HFFc6 (cell line): ENCODE measurements at places on chromosomes 5 and 9. TPM values are rescaled to one million over a fixed set of nuclear protein-coding genes. Genes with fewer than 3 reads are reported as not detected.

- no peak for DNase-seq
These were observed 32.6 kb upstream of the SLIT3 start for GRCh38 chr5:169333518-169333917.

DNA sequence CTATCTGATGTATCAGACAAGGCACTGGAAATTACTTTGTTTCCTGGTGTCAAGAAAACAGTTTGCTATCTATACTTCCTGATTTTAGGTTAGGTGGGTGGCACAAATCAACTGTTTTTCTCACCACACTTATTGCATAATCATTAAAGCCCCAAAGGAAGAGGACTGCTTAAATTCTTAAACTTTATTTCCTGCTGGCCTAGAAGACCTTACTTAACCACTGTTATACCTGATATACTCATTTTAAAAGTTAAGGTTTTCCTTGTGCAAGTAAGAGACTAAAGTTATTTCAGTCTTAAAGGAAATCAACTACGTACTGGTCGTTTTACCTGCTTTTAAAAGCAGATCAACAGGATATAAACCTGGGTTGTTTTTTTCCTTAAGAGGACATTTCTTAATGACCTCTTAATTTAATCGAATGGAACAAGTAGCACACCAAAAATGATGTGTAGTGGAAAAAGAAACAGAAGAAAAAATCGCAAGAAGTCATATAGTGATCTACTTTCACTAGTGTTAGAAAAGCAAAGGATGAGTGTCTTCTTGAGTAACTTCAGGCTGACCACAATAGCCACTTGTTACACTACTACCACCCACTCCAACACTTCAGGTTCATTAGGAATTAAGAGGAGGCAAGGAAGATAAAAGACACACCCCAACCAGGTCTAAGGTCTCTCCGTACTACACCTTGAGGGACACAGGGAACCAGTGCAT lies 974 bp downstream of the CLINT1 start:
- no peak for DNase-seq

Gene SMIM32
- not detected in 3 replicates for total RNA-seq

- no peak for DNase-seq
These were observed 98.5 kb downstream of the ESM1 start for GRCh38 chr5:54886866-54887265.

Gene DAB2IP
- total RNA-seq, result 24.4 to 25.7 TPM (median 24.6 TPM) in 3 replicates

GRCh38 chr9:112200711-112201110 lies 25.6 kb upstream of the SUSD1 start:
- no peak for DNase-seq

DNA sequence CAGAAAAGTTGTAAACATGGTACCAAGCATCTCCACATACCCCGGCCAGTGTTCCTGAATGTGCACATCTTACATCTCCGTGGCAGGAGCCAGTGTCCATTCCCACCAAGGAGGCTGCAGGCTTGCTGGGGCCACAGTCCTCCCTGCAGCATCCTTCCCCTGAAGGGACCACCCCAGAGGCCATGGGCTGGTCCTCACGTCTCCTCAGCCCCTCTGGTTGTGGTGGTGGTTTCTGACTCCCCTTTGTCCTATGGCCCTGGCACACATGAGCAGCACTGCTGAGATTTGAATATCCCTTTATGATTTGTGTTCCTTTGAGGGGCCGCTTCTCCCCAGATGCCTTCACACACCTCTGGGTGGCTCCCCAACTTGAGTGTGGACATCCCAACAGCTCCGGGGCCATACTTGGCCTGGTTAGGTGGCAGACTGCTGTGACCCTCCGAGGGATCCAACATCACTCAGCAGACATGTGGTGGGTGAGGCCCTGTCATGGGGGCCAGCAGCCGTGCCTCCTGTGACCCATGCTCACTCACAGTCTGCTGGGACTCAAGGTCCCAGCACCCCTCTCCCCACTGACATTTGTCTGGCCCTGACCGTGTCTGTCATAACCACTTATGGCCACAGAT lies 14.3 kb downstream of the PHF2 start:
- no peak for DNase-seq

- DNase-seq, result no peak
These were observed 39.5 kb upstream of the PSD2 start for GRCh38 chr5:139755892-139756671.

GRCh38 chr5:177445917-177446199 lies 756 bp upstream of the PRR7 start:
- no peak for DNase-seq

DNA sequence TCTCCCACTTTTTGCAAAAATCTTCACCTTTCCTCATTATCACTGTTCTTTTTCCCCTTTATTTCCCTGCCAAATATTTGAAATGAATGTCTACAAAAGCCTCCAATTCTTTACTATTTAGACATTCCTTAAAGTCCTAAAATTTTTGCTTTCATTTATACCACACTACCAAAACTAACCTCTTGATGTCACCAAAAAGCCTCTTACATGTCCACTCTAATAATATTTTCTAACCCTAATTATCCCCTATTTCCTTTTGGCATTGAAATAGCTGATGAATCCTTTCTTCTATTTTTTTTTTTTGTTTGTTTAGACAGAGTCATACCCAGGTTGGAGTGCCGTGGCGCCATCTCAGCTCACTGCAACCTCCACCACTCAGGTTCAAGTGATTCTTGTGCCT lies 32.3 kb upstream of the NRG2 start:
- peak; percentile 25 for DNase-seq

Gene IL7R
- total RNA-seq, result 39.4 to 58.7 TPM (median 42.9 TPM) in 3 replicates

DNA sequence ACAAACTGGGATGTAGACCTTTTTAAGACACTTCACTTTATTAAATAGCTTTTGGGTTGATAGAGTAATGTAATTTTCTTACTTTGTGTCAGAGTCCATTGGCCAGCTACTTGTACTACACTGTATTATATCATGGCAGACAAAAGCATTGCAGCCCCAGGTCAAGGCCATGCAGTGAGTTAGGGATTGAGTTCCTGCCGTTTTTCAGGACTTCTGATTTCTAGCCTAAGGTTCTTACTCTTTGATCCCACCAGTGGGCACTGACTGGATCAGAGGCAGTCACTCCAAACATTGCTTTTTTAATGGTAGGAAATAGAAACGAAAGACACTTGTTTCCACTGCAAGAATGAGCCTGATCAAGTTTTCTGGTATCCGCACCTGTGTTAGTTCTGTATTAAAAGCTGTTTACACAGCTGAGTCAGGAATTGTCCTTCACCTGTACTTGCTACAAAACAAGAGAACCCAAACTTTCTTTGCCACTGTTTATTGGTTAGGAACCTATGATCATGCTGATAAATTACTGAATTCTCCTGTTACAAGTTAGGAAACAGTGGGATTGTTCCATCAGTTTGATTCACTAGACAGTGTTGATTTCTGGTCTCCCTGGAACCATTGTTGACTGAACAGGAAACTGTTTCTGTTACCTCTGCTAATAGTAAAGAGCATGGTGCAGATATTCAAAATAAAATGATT lies 22.1 kb downstream of the LRRC70 start:
- no peak for DNase-seq

- DNase-seq, result no peak
These were observed 102.4 kb downstream of the NFIB start for GRCh38 chr9:14211564-14211963.

- peak; percentile 20 for DNase-seq
These were observed 71.5 kb upstream of the ERBIN start for GRCh38 chr5:65854925-65855324.

DNA sequence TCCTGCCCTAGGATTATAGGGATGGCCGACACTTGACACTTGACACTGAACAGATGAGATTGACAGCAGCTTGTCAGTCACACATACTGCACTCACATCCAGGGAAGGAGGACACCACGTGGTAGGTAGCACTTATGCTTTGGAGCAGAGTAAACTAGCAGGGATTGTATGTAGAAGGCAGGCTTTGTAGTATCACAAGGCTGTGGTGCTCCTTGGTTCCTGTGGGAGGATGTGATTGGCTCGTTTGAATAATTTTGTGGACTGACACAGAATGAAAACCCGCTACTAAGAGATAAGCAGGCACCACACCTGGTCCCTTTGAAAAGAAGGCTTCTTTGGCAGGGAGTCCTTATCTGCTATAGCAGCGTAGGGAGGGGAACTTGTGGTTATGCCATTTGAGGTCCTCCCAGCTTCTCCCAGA lies 63.6 kb upstream of the IL12B start:
- DNase-seq, result no peak
